CD4-positive, alpha-beta T cell treated with Interleukin-6 for 4 hours (primary cell): ENCODE measurements at places on chromosomes 6 and 20.

- DNase-seq: no peak
These were observed 84.8 kb downstream of the TAF4 start for GRCh38 chr20:61980647-61981583.

DNA sequence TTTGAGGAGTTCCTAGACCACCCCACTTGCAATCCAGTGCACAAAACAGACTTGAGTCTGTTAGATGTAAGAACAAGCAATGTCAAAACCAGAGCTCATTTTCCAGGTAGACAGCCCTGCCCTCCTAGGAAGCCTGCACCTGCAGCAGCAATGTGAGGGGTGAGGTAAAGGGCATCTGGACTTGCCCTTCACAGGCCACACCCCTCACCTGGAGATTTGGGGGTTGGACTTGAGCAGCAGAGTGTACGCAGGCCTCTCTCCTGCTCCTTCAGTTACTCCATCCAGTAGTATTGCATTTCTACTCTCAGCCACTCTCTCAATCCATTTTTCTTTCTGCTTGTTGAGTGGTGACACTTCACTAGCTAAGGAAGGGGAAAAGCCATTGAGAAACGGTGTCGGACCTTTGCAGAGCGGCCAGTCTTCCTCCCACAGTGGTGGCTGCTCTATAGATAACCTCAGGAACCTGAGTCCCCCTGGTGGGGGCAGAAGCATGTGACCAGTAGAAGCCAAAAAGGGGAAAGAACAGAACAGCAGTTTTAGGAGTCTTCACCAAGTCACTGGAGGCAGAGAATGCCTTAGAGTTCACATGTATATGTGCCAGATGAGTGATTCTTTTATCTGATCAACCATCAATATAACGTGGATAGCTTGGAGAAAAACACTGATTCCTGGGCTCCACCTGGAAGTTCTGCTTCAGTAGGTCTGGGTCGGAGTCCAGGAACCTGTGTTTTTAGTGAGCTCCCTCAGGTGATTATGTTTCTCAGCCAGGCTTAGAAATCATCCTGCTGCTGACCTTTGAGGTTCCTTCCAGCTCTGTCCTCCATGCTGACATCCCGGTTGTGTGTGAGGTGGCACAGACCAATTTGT is 28.0 kb downstream of the ARFGEF2 start:
- DNase-seq: no peak

GRCh38 chr20:5065879-5066383 is 53.8 kb downstream of the PCNA start:
- no peak for DNase-seq

DNA sequence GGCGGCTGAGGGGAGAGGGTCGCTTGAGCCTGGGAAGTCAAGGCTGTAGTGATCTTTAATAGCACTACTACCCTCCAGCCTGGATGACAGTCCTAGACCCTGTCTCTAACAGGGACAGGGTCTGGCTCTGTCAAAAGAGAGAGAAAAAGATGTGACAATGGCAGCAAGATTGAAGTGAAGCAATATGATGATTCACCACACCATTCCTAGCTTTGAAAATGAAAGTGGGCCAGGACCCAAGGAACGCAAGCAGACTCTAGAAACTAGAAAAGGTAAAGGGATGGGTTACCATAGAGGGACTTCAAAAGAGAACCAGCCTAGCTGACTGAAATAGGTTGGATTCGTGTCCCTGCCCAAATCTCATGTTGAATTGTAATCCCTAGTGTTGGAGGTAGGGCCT is 426.9 kb downstream of the HTR1B start:
- no peak for DNase-seq

- no peak for DNase-seq
These were observed 7.7 kb upstream of the GFRA4 start for GRCh38 chr20:3670945-3671344.

DNA sequence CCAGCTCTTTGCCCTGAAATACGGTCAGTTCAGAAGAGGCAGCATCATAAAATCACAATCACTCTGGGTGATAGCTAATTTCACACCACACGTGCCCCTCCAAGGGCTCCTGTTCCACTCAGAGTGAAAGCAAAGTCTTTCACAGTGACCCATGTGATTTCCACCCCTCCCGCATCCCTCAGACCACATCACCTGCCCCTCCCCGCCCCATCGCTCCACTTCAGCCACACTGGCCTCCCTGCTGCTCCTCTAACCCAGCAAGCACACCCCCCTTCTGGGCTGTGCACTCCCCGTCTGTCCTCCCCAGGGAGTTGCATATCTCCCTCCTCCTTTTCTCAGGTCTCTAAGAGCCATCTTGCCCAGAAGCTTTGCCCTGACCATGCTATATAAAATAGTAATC is 74.5 kb downstream of the PSMG4 start:
- no peak for DNase-seq

- no peak for DNase-seq
These were observed 70.3 kb downstream of the HUS1B start for GRCh38 chr6:586553-586952.

DNA sequence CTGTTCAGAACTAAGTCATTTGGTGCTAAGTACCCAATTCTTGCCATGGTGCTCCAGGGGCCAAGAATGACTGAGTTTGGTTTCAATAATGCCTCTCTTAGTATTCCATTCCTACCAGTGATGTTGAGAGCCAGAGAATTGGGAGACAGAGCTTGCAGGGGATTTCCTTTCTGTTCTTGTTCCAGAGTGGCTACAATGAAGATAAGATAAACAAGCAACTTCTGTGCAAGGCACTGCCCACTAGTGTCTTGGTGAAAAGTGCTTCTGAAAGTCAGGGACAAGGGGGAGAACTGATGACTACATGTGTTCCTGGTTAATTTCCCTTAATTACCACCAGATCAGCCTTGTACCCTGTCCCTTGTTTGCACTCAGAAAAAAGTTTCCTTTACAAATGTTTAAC is 421.6 kb downstream of the BCKDHB start:
- DNase-seq: no peak

- no peak for DNase-seq
These were observed 1.7 kb downstream of the ADGRF4 start for GRCh38 chr6:47700053-47700452.

GRCh38 chr6:116393430-116393829 is 22.7 kb downstream of the DSE start:
- DNase-seq: no peak

DNA sequence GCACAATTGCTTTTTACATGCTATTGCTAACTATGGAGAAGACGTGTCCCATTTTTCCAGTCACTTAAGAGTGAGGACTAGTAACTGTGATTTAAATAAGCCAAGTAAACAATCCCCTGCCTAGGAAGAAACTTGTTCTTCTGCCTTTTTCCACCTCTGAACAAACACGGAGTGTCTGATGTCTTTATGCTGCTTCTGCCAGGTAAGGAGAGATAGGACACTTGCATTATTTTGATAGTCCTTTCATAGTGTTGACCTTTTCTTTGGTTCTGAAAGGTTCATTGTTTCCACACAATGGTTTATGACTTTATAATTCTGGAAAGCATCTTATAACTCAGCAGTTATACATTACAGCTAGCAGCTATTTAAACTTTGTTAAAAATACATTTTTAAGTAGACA is 8.4 kb downstream of the LRP11 start:
- DNase-seq: no peak

DNA sequence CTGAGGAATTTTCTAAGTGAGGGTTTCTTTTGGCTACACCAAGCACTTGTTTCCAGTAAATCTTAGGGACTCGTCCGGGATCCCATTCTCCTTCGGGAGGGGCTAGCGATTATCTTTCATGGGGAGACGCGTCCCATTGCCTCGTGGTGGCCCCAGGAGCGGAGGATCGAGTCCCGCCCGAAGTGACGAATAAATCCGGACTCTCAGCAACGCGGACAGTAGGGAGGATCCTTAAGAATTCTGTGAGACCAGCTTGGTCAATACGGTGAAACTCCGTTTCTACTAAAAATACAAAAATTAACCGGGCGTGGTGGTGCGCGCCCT is 69.1 kb upstream of the PRSS16 start:
- DNase-seq: no peak

DNA sequence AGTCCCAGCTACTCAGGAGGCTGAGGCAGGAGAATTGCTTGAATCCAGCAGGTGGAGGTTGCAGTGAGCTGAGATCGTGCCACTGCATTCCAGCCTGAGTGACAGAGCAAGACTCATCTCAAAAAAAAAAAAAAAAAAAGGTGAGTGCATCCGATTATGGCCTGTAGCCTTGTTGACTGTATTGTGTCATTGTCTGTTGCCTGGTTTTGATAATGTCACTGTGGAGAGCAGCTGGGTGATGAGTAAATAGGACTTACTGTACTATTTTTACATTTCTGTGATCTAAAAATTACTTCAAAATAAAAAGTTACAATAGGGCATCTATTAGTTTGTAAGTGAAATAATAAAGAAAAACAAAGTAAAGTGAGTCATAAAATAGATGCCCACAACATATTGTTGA is 134.1 kb upstream of the SALL4 start:
- DNase-seq: no peak

DNA sequence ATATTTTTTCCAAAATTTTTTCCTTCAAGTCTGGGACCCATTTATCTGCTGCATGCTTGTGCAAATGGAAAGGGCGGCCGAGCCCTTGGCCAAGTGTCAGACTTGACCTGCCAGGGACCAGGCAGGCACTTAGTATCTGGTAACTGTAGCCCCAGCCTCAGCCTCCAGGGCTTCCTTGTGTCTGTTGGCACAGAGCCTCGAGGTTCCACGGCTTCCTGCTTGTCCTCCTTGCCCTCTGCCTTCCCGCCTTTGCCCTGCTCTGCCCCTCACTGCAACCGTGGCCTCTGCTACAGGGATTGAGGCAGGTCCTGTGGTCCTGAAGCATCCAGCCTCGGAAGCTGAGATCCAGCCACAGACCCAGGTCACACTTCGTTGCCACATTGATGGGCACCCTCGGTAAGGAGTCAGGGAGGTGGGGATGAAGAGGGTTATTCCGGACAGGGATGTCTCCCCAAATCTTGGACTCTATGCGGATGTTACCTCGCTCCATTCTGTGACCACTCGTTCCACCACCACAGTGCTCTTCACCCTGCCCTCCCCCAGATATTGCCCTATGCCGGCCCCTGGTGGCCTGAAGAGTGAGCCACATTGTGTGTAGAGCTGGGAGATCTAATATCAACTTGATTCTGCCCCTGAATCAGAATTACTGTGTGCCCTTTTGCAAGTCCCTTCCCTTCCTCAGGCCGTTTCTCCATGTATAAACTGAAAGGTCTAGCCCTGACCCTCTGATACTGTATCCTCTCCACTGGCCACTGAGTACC is 41.5 kb upstream of the SRF start:
- DNase-seq: peak; percentile 33

DNA sequence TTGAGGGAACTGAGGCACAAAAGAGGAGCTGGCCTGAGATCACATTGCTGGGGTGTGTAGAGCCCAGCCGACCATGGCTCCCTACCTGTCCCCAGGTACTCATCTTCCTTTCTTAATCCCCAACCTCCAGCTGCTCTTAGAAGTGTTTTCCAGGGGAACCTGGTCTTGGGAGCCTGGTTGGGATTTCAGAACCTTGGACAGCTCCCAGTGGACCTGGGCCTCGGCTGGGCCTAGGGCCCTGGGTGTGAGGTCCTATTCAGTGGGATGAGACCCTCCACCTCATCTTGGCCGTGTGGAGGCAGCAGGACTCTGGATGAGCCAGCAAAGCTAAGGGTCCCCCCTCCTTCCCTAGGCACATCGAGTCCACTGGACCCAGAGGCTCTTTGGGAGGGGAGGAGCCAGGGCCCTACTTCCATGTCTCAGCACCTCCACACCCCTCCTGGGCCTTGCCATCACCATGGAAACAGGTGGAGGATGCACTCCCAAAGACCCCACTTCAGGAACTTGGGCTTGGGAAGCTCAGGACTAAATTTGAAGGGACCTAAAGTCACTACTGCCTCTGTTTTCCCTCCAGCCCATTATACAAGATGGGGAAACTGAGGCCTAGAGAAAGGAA is 38.5 kb downstream of the DLGAP4 start:
- DNase-seq: peak; percentile 5

GRCh38 chr6:150685860-150686259 is 86.2 kb downstream of the PLEKHG1 start:
- DNase-seq: peak; percentile 53

- DNase-seq: no peak
These were observed 177.4 kb downstream of the TFAP2A start for GRCh38 chr6:10237298-10238038.

- DNase-seq: no peak
These were observed 150.1 kb downstream of the DTNBP1 start for GRCh38 chr6:15512721-15513120.

- DNase-seq: peak; percentile 52
These were observed 11.8 kb downstream of the CPNE5 start for GRCh38 chr6:36827261-36828079.

- DNase-seq: no peak
These were observed 3.1 kb downstream of the SHPRH start for GRCh38 chr6:145960918-145961589.

- no peak for DNase-seq
These were observed 1.5 kb upstream of the PPDPF start for GRCh38 chr20:63518946-63519667.

DNA sequence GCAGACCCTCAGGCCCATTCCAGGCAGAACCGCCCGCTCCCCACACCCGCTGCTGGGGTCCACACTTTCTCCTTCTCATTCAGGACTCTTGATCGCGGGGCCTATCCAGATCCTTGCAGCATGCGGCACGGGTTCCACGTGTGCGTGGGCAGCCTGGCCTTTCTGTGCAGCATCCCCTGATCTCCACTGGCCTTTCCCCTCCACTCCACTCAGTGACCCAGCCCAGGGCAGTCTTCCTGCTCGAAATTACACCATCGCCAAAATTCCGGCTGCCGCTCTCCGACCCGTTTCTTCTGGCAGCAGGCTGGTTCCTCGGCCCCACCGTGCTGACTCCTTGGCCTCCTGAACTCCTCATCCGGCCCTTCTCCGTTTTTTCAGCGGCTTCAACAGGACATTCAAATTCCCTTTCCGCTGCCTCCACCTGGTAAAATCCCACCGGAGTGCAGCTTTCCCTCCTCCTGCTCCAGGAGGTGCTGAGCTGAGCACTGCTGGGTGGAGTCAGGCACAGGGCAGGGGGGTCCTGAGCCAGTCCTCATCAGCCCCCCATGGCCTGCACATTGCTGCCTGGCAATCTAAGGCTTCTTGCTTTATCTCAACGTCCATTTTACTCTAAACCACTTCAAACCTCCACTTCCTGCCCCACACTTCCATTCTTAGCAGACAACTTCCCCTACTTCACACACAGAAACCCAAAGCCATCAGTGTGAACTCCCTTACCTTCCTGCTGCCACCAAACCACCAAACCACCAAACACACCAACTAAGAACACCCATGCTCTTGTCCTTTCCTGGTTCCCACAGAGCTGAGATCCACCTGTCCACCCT is 9.0 kb downstream of the SFT2D1 start:
- peak; percentile 6 for DNase-seq
